DMS153 (cell line): ENCODE measurements at places on chromosomes 2 and 18.

DNA sequence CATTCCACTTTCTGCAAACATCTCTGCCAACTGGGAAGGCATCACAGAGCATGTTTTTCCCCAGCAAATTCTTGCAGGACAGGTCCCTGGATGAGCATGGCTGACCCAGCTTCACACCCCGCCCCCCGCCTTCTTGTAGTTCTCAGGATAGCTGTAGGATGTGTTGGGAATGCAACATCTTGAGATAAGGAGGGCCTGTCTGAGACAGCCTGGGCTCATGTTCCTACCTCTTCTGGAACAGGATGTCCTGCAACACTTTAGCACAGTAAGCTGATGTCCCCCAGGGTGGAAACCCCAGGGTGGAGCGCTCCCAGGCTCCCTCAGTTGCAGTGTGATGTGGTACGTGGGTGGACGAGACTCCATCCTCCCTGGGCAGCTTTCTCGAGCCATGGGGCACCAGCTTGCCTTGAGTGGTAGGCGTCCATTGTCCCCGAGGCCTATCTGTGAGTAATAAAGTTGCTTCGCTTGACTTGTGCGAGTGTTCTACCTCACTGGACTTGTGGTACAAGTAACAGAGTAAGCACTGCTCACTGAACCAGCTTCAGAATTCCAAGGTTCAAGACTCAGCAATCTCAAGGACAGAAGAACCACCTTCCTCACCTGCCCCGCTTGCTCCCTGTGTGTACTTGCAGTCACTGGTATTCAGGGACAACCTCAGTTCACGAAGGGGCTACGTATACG is 48.6 kb downstream of the EMX1 start:
- no peak for DNase-seq

- no peak for DNase-seq
Measured at GRCh38 chr2:27884601-27885000, 5.6 kb downstream of the RBKS start.

DNA sequence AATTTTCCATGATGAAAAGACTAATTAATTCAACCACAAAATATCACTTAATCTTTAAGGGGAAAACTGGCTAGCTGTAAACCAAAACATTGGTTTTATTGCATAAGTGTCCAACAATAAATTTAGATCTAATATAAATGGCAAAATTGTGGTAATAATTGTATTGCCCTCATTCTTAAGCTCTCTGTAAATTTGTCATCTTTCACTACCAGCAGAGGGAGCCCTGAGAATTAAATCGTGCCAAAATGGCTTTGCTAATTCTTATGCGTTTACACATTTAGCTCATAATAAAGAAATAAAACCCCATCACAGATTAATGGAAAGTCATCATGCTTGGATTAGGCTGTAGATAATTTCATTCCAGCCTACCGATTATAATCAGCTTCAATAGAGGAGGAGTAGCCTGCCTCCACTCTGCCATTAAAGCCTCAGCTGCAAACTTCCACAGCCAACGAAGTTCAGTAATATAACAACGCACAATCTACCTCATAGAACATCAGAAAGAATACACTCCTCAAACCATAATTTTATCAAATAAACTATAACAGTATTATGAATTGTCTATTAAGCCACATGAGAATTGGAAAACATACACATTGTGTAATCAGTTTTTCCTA is 70.0 kb upstream of the ATP5MC3 start:
- peak; percentile 17 for DNase-seq

DNA sequence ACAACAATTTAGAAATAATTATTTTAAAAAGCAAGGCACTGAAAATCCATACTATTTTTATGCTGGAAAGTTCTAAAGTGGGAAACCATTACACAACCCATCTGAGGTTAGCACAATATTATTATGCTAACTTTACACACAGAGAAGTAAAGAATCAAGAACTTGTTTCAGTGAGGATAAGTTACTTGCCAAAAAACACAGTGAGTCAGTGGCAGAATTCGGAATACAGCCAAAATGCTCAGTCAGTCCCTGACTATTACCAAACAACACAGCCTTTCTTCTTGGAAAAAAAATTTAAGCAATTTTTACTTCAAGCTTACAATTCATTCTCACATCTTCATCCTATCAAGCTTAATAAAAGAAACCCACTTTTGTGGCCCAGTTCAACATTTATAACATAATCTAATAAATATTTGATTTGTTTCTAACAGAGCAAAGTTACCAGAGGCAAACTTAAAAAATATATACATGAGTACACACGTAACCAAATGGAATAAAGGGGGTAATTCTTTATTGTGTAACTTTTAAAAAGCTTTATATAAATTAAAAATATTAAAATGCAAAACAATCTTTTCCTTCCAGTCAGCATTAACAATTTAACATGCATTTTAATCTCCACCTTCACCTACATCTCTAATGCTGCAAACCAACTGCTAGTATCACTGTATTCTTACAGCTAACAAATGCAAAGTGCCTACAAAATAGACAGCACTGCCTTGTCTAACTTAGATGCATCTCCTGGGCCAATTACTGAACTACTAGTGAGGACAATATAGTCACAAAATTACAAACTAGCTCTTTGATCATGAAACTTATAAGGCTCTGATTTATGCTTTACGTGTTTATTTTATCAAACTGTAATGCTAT is 55.2 kb downstream of the CCDC88A start:
- no peak for DNase-seq

GRCh38 chr18:73954268-73954667 is 193.4 kb downstream of the FBXO15 start:
- DNase-seq: no peak

GRCh38 chr2:190795686-190796085 is 84.9 kb upstream of the GLS start:
- DNase-seq: no peak

GRCh38 chr2:153478289-153479261 is at the start of gene RPRM:
Gene RPRM, minus strand, starts transcription at chr2:153478762. Its CDS starts 197 bp downstream, at chr2:153478565.
- DNase-seq: peak; percentile 92

DNA sequence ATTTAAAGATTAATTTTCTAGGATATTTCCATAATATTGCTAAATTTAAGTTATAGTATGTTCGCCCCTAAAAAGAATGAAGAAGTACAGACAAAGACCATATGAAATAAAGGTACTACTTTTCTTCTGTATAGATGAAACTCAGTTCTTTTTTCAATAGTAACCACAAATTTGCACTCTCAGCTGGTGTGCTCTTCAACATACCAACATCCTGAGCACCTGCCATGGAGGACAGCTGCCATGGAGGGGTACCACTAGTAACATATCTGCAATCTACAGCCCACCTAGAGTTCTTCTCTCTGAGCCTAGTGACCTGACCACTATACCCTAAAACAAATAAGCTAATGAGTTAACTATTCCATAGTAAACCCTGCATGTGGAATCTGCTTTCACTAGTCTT is 36.8 kb upstream of the ERCC3 start:
- DNase-seq: no peak

DNA sequence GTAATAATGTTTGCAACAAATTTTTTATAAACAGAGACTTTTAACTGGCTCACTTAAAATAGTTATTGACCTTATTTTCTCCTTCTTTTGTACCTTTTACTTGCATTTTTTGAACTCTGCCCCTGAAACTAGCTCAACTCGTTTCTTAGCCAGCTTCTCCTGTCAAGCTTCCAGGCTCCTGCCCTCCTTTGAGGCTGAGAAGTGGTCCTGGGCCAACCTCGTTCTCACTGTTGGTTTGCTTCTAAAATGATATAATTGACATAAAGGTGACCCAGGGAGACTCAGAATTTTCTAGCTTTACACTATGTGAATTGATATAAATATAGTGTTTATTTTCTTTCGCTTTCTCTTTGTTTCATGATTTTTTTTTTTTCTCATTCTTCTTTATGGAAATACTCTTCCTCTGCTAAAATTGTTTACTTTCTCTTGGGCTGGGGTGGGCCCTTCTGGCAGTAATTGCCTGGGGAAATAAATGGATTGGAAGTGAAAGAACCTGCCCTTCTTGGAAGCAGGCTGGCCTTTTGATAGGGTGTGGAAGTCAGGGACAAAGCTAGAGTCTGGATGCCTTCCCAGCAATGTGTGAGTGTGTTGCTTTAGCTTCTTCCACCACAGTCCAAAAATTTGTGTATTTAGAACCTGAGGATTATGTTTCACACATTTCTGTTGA is 30.7 kb downstream of the GPD2 start:
- no peak for DNase-seq

DNA sequence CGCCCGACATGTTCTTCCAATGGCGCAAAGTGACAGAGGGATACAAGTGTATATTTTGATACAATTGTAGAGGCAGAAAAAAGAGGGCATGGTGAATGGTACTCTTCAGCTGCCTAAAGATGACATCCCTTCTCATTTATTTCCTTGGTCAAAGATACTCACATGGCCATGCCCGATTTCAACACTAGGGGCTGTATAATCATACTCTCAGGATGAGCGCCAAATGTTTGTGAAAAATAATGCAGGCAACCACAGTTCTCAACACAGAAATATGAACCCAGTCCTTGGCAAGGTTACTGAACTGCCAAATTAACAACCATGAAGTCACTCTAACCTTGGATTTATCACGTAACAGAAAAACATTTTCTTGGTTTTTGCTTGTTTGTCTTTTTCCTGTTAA is 204.4 kb downstream of the CCDC102B start:
- no peak for DNase-seq

DNA sequence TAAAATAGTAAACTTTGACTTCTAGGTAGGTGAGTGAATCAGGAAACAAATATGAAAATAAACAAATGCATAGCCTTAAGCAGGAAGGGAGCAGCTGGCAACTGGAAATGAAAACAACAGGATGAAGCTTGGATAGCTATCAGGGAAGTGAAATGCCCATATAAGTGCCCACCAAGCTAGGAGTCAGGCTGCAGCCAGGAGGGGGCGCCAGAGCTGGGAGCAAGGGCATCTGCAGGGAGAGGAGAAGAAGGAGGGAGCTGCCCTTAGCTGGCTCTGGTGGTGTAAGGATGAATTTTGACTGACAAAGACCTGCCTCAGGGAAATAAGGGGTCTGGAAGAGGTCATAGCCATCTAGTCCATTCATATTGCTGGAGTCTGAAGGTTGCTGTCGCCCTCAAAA is 298.3 kb downstream of the TDRD15 start:
- peak; percentile 41 for DNase-seq

DNA sequence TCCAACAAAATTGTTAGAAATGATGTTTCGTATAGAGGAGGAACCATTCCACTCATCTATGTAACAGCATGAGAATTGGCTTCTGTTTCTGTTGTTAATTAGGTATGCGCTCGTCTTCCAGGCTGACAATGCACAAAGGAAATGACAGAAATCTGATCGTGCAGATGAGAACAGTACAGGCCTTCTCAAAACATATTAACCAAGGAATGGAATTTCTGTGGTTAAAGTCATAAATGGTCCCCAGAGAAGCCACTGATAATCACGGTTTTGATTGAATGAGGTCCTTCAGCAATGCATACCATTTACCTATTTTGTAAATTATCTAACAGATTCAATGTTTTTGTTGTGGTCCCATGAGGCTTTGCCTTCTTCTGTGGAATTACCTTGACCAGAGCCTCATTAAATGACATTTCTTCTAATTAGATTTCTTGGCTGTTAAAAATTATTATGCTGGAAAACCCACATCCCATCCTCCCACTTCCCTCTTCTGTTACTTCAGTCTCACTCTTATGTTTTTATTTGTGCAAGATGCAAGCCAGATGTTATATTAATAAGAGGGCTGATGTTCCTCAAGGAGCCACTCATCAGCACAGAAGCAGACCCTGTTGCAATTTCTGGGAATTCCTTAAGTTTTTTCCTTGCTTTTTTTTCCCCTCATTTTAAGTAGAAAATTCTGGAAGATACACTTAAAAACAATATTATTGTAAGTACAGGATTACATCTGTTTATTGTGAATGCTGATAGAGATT is 395.8 kb downstream of the PID1 start:
- DNase-seq: no peak

GRCh38 chr2:209762563-209762962 is 9.1 kb upstream of the UNC80 start:
- no peak for DNase-seq

DNA sequence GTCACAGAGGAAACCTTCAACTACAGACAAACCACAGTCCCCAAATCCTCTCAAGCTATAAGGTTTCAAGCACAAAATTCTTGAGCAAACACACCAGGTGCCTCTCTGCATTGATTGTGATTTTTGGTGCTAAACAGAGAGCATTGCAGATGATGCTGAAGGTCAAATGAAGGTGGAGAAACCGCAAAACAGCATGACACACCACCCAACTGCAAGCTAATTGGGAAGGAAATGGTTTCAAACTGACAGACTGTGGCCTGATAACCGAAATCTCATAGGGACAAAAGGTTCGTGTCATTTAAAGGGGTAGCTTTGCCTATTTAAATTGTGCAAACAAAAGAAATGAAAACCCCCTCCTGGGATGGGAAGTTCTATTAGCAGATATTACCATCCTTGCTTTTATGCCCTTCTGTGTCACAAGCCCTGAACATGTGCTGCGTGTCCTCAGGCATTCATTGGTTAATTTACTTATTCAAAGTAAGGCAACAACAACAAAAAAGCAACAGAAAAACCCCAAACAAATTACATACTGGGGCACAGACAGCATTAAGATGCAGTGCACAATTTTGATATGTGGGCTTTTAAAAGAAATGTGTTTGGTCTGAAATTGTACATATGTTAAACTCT is 154.9 kb downstream of the AQP4 start:
- no peak for DNase-seq

DNA sequence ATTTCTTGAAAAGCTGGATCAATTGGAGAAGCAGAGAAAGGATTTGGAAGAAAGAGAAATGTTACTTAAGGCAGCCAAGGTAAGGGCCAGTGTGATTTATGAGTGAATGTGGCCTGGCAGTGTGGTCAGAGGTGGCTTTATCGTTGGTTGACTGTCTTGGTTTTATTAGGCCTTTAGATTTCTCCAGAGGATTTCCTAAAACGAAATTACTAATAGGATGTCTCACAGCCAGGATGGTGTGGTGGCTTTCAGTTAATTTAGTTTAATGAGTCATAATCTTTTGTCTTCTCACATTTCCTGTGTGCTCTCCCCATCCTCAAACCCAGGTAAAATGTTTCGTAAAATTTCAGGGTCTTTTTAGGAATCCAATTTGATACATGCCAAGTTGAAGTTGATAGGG is 100.8 kb downstream of the TAF4B start:
- DNase-seq: no peak
